ENCODE measurements at places on chromosomes 12 and 14.

- DNase-seq, result no peak
Observed at GRCh38 chr14:20356422-20356821, 13.0 kb downstream of the PARP2 start.

- no peak for DNase-seq
Observed at GRCh38 chr14:92175811-92176210, 54.0 kb downstream of the CPSF2 start.

DNA sequence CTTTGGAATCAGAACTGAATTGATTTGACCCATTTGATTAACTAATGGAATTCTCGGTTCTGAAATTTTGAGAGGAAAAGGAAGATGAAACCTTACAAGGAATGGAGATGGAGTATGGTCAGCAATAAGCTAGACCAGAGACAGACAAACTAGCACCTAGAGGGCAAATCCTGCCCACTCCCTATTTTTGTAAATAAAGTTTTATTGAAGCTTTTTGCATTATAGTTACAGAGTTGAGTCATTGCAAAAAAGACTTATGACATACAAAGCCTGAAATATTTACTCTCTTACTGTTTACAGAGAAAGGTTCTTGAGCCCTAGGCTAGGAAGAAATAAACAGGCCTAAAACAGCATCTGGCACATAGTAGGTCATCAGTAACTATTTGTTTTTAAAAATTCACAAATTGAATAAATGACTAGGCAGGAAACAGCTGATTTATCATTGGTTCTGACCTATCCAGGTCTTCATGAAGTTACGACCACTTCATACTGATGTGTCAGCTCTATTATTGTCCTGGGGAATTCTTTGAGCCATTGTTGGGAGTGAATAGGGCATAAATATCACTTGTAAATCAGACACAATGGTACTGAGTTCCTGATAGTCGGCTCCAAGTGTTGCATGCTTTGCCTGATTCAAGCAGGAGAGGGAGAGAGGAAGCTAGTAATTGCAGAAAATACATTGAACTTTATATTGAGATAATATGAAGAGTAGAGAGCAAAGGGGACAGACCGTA, 14.6 kb upstream of the STAB2 start:
- DNase-seq, result no peak

- DNase-seq, result no peak
Observed at GRCh38 chr12:47739979-47740378, 14.7 kb upstream of the ENDOU start.

DNA sequence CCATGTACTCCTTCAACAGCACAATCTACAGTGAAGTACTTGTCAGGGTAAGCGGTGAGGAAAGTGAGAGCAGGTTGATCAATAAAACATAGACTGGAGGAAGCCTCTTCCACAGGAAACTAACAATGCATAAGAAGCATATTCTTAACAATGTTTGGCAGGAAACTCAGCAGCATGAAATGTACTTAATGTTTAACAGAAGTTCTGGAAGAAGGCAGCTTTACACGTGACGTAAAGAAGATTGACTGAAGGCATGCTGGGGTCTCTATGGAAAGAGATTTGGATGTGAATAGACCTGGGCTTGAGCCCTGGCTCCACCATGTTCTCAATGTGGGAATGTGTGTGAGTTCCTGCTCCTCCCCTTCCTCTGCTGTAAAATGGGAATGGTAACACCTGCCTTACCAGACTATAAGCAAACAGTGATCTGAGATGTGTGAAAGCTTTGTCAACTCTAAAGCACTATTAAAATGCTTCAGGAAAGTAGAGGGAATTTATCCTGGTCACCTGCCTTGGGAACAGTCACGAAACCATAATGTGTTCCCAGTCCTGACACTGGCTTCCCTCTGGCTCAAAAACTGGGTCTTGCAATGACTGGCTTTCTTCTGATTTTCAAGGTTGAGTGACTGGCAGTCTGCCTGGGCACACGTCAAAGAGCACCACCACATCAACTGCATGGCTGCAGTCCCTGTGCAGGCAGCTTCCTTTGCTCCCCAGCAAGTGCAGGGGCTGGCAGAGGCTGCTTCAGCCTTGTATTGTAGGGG, 384.6 kb downstream of the APAF1 start:
- no peak for DNase-seq

- no peak for DNase-seq
Observed at GRCh38 chr12:78645956-78646355, 218.6 kb upstream of the SYT1 start.

DNA sequence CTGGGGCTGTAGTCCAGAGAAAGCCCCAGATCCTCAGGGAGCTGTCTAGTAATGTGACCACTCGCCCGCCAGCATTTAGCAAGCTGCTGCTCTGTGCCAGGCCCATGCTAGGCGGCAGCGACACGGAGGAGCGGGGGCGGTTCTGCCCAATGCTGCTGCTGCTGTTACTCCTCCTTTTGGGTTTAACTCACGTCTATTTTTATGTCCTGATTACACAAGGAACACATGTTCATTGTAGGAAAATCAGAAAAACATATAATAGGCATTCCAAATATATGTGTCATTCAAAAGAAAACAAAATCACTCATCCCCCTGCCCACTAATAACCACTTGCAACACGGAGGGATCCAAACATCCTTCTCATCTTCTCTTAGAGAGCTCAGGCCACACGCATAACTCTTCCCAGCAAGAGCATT, 30.4 kb downstream of the CCDC92 start:
- no peak for DNase-seq

DNA sequence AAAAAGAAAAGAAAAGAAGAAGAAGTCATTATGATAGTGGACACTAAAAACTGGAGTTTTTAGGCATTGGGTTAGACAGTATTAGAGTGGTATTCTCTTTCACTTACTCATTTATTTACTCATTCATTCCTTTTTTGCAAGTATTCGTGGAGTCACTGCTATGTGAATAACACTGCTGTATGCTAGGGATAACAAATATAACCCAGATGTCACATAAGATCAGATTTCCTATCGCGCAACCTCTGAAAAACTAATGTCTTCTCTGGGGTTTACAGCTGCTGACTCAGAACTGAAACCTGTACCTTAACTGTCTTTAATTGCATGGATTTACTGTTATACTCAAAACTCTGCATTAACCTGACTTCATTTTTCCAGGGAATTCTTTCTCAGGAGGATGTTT, 353.7 kb downstream of the LRIG3 start:
- DNase-seq, result no peak

DNA sequence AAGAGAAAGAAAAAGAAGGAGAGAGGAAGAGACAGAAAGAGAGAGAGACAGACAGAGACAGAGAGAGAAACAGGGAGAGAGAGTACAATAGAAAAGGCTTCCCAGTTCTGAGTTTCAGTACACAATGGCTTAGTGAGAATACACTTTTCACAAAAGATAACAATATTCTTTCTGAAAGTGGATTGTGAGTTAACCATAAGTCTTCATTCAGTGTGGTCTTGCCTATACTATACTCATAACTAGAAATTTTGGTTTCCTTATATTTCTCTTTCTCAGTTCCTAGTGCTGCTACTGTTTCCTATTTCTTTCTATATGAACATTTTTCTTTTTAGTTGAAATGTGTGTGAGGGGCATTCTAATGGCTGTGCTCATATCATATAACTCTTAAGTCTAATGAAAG, 9.3 kb downstream of the CD163L1 start:
- no peak for DNase-seq

DNA sequence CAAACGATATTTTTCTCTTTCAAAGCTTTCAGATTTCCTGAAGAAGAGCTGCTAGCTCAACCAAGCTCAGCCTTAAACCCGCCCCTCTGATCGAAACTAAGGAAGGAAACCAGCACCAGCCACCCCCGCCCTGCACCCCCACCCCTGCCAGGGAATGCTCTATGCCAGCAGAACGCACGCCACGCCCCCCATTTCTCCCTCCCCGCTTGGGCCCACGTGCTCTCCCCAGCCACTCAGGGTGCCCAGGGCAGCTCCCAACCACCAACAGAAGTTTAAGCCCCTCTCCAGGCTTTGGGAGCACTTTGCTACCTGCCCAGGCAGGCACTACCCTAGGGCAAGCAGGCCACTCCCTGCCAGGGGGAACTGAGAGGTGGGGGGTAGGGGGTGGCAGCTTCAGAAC, 18.8 kb upstream of the KRT78 start:
- DNase-seq, result no peak

- no peak for DNase-seq
Observed at GRCh38 chr12:132461526-132461925, 28.4 kb upstream of the FBRSL1 start.

DNA sequence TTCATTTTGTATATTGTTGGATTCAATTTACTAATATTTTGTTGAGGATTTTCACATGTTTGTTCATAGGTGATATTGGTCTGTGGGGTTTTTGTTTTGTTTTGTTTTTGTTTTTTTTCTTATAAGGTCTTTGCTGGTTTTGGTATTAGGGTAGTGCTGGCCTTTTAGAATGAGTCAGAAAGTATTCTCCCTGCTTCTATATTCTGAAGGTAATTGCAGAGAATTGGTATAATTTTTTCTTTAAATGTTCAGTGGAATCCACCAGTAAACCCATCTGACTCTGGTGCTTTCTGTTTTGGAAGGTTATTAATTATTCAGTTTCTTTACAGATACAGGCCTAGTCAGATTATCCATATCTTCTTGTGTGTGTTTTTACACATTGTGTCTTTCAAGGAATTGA, 8.9 kb downstream of the TOGARAM1 start:
- no peak for DNase-seq

- peak; percentile 27 for DNase-seq
Observed at GRCh38 chr12:126772171-126772864, 1494.7 kb upstream of the TMEM132C start.

- no peak for DNase-seq
Observed at GRCh38 chr12:112166051-112167015, 41.0 kb downstream of the TRAFD1 start.

DNA sequence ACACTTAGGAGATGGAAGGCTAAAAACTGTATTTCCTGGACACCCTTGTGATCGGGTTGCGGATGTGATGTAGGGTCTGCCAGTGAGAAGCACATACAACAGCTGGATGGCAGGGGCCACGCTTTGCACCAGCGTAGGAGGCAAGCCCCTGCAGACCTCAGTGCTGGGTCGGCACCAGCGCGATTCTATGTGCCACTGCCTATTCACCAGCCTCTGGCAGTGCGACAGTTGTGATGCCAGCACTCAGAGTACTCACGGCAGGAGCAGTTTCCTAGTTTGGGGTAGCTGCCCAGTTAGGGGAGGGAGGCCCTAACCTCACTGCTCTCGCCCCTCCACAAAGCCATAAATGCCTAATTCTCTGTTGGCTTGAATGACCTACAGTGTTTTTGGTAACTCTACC, 31.6 kb downstream of the SPTLC2 start:
- DNase-seq, result no peak

DNA sequence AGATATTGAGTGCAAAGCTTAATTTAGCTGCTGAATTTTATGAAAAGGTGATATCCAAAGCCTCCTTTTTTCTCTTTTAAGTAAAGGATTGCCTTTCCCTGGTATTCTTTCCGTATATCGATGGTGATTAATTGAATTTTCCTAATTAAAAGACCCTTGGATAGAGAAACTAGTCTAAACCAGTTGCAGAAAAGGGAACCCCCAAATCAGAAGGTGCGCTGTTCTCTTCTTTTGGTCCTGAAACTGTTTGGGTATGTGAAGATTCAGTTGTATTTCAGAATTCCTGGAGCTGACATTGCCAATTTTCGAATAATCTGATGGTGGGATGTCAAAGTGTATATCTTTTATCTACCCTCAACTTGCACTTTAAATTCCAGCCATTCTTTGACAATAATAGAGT, 1.9 kb downstream of the GPHN start:
- DNase-seq, result no peak

- DNase-seq, result peak; percentile 34
Observed at GRCh38 chr12:9707864-9708808, 24.8 kb downstream of the CLECL1 start.

GRCh38 chr14:103398427-103399195, 13.4 kb downstream of the MARK3 start:
- no peak for DNase-seq

Data from stimulated activated CD8-positive, alpha-beta memory T cell treated with anti-CD3 and anti-CD28 coated beads, Interleukin-15, amount 100 ng/mL, for 48 hours (primary cell).